ENCODE measurements at places on chromosomes 6 and 20. TPM values are rescaled to one million over a fixed set of nuclear protein-coding genes. Genes with fewer than 3 reads are reported as not detected.
A peak's percentile ranks its signal among the peaks of the same experiment; 100 is the strongest.

GRCh38 chr6:113654396-113654795, 202.7 kb upstream of the MARCKS start:
- ATAC-seq: peak; percentile 95

DNA sequence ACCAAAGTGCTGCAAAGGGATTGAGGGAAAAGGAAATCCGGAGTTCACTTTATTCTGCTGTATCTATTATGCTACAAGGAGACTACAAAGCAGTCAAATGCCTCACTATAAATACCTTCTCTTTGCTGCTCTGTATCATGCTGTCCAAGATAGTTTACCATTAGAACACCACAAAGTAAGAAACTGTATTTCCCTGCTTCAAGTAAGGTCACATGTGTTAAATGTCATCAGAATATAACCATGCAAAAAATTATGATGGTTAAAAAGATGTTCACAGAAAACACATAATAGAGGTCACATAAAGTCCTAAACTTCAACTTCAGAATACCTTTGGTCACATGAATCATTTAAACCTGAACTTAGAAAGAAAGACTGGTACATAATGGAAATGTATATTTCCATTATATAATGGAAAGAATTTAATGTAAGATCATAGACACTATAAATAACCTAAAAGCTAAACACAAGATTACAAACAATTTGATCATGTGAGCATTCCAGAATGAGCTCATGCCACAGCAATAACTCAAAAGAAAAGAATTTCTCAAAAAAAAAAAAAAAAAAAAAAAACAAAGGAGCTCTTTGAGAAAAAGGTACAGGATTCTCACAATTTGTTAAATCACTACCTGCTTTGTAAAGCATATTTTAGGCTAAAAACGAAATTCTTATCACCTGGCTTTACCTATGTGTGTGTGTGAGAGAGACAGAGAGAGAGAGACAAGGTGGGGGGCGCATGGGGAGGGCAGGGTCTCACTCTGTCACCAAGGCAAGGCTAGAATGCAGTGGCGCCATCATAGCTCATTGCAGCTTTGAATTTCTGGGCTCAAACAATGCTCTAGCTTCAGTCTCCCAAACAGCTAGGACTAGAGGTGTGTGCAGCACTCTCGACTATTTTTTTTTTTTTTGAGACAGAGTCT, 58.7 kb downstream of the KIF13A start:
- no peak for ATAC-seq

GRCh38 chr20:16212790-16213189, 360.5 kb downstream of the KIF16B start:
- ATAC-seq: no peak

DNA sequence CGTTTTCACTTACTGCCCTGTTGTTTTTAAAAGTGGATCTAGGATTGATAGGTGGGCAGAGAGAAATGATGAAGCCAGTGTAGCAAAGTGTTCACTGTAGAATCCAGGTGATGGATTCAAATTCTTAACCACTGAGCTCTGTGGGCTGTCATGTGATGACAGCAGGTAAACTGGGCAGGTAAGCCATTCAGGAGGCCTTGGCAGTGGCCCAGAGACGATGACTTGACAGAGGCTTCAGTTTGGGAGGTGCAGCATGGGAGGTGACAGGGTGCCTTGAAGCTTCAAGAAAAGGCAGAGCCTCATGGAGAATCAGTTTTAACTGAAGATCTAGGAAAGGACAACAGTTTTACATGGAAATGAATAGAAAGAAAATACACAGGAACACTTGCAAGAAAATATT, 2.0 kb downstream of the NAA20 start:
- peak; percentile 82 for ATAC-seq

- peak; percentile 52 for ATAC-seq
These were observed 427 bp downstream of the GINM1 start for GRCh38 chr6:149566410-149567193.

DNA sequence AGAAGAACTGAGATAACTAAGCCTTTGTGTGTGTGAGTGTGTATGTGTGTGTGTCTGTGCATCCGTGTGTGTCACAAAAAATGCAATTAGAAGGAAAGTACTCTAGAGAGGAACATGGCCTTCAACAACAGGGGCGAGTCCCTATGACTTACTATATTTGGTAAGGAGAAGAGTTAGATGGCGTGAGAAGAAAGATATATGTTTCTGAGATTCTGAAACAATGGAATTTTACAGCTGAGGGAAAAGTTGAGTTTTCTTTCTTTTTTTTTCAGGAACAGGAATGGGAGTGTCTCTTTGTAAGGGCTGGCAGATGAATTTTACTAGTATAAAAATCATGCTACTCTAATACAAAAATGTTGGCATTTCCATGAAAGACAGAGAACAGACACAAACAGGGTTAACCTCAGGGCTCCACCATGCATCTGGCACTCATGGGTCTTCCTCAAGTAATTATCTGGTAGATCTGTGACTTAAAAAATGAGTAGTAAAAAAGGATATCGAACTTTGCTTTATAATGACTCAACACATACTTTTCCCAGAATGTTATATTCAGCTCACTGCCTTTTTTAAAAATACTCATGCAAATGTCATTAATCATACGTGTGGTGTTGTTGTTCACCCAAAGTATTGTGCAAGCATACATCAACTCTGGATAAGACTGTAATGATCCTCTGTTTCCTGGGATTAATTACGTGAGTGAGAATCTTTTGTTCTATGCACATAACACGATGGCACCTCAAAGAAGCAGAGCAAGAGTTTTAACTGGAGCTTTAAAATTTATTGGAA, 12.8 kb upstream of the SASH1 start:
- ATAC-seq: peak; percentile 96

GRCh38 chr20:51687108-51687507, 81.1 kb downstream of the ATP9A start:
- ATAC-seq: peak; percentile 98

DNA sequence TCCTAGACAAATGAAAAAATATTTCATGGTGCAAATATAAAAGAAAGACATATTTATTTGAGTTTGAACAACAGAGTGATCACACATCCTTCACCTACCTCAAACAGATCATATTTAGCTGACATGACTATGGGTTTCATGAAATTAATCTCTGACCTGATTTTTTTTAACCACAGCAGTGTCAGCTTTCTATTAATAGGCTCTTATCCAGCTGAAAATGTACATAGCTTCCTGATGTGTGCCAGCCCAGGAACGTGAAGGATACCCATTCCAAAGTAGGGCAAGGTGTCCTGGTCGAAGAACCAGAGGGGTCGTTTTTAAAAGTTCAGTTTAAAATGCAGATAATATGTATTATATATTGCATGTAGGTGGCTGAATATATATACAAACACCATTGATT, 19.8 kb downstream of the TRDN start:
- ATAC-seq: no peak

DNA sequence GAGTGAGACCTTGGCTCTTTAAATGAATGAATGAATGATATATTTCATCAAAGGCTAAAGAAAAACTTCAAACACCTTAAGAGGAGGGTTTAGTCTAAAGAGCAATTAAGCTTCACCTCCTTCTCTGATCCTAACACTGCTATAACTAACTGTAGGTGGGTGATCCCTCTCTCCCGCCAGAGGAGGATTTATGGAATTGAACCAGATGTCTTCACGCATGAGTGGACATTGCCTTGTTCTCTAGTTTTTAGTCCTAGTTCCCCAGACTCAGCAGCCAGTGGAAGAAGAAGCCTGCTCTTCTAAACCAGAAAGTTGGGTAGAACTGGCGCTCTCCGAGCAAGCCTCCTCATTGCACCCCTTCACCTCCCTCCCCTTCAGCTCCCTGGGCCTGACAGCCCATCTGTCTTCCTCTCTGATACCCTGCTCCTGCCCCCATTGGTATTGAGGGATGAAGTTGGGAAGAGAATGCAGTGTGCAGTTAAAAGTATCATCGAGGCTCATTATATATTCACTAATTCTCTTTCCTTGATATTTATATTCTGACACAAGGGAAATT, 142.7 kb downstream of the ARID1B start:
- no peak for ATAC-seq

DNA sequence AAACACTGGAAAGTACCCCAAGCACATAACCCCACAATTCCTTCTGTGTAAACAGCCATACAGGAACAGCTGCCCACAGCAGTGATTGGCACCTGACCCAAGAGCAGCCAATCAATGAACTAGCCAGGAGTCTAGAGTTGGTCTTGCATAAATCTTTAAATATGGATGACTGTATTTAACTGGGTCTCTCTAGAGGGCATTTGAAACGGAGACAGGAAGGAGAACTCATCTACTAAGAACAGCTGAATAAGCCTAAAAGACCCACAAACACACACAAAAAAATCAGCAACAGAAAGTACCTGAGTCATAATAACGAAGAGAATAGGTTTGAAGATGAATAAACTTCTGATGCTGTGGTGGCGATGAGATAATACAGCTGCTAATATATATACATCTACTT, 49.0 kb upstream of the ASF1A start:
- ATAC-seq: no peak

DNA sequence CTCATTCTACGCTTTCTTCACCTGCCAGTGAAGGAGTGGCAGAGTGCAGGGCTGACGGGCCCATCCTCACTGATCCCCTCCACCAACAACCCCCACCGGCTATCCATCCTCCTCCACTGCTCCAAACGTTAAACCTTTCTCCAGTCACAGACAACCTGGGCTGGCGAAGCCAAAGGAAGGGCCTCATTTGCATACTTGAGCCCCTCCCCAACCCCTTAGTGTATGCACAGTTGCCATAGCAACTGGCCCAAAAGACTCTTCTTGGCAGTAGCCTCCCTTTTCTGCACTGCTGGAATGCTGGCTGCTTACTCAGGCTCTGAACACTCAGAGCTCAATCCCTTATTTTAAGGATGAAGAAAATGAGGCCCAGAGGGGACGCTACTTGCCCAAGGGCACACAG, 130.3 kb downstream of the GRM4 start:
- ATAC-seq: no peak

Gene SLPI
- 864 TPM for total RNA-seq

Gene TASP1
- total RNA-seq: 6.5 TPM

Gene PTPRT
- total RNA-seq: 0.08 TPM

Gene NUDT3
- 18.7 TPM for total RNA-seq

Gene COMMD7
- 16.1 TPM for total RNA-seq

Gene MOG
- not detected for total RNA-seq
